ENCODE measurements at places on chromosomes 12 and 14.

GRCh38 chr14:67557118-67557517, 24.0 kb downstream of the PLEKHH1 start:
- no peak for DNase-seq

DNA sequence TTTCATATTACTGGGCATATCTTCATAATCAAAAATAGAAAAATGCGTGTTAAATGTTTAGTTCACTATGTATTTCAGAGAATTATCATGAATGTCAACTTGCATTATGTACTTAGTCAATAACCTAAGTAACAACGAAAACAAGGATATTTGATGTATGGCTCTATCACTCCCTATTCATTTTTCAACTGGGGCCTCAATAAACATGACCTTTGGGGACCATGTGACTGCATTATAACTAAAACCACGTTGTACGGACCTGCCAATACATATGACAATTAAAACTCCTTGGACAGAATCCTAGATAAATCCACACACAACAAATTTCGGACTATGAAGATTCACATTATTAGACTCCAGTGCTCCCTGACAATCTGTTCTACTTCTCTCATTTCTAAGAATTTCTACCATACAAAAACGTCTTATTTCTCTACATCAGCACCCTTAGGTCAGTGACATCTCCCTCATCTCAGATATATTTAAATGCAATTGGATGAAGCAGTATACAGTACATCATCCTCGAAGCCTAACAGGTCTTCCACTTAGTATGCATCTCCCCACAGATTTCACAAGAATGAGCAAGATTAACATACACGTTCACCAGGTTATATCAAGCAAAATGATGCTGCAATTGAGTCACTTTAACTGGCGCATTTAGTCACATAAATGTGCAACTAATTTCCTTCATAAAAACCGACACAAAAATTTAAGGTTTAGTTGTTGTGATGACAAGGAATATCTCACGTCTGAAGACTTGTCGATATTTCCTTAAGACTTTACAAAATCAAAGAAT, 1.5 kb downstream of the UBE2N start:
- DNase-seq, result no peak

GRCh38 chr14:72839753-72840607, 53.9 kb downstream of the DPF3 start:
- no peak for DNase-seq

DNA sequence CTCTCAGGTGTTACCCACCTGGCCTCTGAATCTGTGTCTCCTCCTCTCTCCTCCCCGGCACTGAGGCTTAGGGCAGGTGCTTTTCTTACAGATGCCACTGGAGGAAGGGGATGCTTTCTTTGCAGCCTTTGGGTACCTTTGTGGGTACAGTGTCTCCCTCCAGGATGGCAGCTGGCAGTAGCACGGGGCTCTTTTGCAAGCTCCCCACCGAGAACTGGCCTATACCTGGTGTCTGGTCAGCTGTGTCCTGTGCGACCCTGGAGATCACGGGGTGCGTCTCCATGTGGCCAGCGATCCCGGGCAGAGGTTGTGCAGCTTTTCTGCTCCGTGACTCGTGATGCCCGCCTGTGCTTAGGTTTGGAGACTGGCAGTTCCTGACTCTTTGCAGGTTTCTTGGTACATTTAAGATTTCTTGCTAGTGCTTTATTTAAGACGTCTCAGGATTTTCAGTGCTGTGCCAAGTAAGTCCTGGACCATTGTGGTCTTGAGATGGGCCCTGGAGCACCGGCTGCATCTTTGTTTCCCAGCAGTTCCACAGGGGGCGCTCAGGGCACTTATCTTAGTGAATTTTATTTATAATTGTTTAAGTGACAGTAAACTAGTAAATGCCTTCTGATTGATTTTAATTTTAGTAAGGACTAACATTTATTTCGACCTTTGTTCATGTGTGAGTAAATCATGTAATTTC, 68.9 kb downstream of the DDX51 start:
- DNase-seq, result no peak

- DNase-seq, result no peak
Observed at GRCh38 chr12:88393017-88393767, 187.1 kb downstream of the KITLG start.

- no peak for DNase-seq
Observed at GRCh38 chr12:53825246-53826081, 73.7 kb upstream of the CISTR start.
